Activated CD8-positive, alpha-beta memory T cell treated with anti-CD3 and anti-CD28 coated beads for 24 hours (primary cell): ENCODE measurements at places on chromosomes 12 and 14.

GRCh38 chr14:57933349-57933748 is 67.5 kb upstream of the SLC35F4 start:
- DNase-seq, result no peak

- DNase-seq, result no peak
These were observed 33.6 kb downstream of the SSH1 start for GRCh38 chr12:108823804-108824203.

DNA sequence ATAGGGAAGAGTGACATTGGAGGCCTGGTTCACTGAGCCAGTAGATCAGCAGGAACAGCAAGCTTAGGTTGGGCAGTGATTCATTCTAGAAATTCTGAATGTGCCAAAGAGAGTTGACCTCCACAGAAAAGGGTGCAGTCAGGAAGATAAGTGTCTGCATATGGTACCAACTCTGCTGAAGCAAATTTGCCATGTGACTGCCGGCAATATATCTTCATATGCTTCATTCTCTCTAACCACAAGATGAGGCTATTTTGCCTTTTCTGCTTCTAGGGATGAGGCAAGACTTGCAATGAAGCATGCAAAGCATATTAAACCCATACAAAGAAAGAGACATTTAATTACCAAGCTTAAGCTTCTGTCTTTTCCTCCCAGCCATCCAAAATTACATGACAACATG is 13.6 kb downstream of the CCDC198 start:
- DNase-seq, result no peak

DNA sequence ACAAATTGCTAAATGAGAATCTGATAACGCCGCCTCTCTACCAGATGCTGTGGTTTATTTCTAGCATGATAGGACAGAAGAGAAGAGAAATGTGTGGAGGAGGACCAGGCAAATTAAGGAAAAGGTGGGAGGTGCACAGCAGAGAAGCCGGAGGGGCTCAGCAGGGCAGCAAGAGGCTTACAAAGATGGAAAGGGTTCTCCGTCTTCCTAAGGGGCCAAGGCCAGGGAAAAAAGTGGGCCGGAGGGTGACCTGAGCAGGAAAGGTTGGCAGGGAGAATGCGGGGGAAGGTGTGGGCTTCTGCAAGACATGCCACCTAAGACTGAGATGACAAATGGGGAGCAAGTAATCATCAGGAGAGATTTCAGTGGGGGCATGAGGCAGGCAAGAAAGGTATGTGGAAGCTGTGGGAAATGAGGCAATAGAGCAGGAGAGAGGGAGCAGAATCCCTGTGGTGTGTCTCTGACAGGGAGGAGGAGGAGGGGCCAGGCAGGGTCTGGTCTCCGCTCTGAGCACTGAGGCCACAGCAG is 18.7 kb downstream of the MANSC1 start:
- DNase-seq, result no peak

- peak; percentile 79 for DNase-seq
These were observed 308.1 kb downstream of the RPAP3 start for GRCh38 chr12:47397664-47398281.

GRCh38 chr14:54197369-54197768 is 199.4 kb upstream of the CDKN3 start:
- DNase-seq, result no peak

- DNase-seq, result no peak
These were observed 12.9 kb downstream of the SERPINA6 start for GRCh38 chr14:94310248-94310647.

DNA sequence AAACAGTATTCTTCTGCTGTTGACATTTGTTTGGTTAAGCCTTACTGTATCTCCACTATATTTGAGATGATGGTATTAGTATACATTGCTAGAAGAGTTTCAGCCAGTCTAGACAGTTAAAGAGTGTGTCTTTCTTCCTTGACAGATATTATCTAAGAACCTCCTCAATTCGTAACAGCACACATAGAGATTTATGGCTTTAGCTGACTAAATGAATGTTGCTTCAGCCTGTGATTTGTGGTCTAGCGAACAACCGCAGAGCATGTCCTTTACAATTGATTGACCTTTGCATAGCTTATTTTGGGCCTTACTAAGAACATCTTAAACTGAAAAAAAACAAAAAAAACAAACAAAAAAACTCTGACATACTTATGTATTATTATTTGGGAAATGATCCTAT is 122.2 kb downstream of the DAAM1 start:
- no peak for DNase-seq

DNA sequence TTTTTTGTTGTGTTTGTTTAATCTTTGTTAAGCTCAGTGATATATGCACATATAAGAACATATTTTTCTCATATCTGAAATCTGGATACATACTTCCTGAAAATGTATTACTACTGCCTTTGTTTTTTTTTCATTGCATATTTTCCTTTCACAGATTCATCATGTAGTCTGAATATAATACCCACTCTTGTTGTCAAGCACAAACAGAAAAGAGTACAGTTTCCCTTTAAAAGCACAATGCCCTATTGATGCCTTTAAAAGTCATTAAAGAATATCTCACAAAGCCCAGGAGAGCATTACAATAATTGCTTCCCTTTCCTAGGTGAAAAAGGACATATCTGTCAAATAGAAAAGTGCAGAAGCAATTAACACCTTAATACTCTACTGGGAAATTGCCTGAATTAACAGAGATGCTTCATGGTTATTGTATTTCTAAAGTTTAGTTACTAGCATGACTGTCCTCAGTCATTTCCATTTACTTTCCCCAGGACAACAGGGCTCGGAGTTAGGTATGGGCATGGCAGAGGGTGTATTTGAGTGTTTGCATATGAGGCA is 107.4 kb downstream of the GRIP1 start:
- DNase-seq, result no peak

GRCh38 chr12:86711731-86712130 is 455.5 kb upstream of the MGAT4C start:
- no peak for DNase-seq

DNA sequence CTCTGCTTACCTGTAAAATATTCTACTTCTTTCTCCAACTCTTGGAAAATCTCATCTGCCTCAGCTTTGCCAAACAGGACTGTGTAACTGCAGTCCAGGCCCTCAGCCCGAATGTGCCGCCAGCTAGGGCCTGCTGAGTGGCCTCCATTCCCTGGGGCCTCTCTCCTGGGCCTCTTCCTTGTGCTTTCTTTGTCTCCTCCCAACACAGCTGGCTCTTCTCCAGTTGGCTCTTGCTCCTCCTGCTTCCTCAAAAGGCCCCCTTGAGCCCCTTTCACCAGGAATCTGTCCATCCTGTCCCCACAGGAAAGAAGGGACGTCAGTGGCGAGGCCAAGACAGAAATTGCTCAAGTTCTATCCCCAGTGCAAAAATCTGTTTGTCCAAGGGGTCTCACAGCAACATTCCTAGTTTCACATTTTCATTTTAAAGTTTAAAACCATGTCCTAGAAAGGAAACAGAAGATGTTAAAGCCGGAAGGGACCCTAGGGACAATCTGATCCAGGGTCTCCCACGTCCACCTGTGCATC is 713 bp downstream of the ALKBH2 start:
- DNase-seq, result no peak

GRCh38 chr12:69935651-69936100 is 110.6 kb downstream of the MYRFL start:
- no peak for DNase-seq

GRCh38 chr12:87802721-87803011 is 226.5 kb downstream of the C12orf50 start:
- DNase-seq, result no peak

DNA sequence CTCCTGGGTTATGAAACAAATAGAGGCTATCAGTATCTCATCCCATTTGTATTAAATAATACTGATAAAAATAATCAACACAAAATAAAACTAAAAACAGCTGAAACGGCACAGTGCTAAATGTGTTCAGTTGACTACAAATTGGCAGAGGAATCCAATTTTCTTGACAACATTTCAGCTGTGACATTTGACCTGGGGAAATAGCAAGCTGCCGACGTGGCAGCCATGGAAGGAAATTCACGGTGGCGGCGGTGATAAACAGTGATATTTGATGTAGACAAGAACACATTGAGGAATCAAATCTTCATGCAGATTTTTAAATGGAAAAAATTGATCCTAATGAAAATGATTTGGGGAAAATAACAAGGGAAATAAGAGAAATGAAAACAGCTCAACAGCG is 159.1 kb upstream of the RTL1 start:
- DNase-seq, result no peak

DNA sequence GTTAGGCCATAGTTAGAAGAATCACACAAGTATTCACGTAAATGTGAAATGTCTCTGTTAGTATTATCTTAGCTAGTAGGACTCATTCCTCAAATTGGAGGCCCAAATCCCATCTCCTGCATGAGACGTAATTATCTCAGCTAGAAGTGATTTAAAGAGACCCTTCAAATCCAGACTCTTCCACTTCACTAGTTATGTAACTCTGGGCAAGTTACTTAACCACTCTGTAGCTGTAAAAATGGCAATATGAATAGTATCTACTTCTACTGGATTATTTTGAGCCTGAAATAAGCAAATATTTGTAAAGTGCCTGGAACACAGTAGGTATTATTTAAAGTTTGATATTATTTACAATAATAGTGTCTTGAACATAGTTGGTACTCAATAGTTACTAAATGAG is 28.4 kb upstream of the CDKL1 start:
- no peak for DNase-seq

DNA sequence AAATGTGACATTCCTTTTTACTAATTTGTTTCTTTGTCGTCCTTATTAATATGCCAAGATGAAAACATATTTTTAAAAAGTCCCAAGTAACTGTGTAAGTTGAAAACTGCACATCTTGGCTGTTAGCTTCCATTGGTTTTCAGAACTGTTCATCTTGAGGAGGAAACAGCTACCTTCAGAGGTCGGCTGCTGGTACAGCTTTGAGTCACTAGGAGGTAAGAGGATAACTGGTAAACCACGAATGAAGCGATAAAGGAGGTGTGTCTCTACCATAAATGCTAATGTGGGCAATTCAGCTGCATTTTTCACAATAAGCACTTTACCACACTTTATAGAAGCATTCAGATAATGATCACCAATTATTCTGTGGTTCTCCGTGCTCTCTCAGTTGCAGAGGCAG is 137.5 kb upstream of the KRAS start:
- DNase-seq, result no peak

DNA sequence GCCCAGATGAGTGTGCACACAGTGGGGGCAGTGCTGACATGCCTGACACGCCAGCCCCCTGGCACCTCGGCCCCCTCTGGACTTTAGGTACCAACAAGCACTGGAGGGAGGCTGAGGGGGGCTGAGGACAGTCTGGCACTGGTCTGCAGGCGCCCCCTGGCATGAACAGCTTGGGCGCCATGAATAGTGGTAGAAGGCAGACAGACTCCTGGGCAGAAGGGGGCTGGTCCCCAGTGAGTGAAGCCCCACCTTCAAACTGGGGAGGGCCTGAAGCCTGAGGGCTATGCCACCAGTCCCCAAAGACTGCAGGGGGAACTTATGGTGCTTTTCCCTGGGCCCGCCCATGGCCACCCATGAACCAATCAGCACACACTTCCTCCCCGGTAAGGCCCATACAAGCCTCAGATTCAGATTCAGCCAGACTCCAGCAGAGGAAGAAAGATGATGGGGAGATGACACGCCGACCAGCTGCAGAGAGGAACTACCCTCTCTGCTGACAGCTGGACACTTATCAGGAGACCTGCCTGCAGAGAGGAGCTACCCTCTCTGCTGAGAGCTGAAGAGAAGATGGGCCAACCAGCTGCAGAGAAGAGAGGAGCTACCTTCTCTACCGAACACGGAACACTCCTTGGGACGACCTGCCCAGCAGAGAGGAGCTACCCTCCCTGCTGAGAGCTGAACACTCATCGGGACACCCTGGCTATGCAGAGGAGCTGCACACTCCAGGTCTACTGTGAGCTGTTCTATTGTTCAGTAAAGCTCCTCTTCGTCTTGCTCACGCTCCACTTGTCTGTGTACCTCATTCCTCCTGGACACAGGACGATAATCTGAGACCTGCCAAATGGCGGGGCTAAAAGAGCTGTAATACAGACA is 324.5 kb downstream of the PCNX1 start:
- no peak for DNase-seq

DNA sequence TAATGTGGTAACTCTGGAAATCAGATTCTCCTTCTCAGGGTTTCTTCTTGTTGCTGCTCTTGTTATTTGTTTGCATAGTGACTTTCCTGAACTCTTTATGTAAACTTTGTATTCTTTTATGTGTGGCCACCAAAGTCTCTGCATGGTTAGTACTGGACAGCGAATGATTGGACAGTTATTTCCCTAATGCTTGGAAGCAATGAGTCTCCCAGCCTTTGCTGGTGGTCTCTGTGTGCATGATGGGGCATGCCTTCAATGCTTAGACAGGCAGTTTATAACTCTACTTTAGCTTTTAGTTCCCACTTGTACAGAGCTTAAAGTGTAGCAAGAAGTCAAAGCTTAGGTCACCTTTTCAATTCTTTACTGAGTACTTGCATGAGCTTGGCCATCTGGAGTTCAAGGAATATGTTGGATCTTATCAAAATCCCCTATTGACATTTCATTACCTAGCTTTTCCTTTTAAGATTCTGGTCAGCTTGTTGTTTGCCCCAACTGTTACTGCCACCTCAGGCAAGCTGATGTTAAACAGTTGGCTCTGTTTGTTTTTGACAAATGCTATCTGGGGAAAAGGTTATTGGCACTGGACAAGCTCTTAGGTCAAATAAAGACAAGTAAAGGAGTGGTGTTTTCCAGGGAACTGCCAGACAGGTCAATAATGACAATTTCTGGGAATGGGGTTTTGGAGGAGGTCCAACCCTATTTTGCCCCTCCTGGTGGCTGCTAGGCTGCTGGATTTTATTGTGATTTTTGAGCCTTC is 12.3 kb downstream of the CCDC91 start:
- DNase-seq, result no peak

DNA sequence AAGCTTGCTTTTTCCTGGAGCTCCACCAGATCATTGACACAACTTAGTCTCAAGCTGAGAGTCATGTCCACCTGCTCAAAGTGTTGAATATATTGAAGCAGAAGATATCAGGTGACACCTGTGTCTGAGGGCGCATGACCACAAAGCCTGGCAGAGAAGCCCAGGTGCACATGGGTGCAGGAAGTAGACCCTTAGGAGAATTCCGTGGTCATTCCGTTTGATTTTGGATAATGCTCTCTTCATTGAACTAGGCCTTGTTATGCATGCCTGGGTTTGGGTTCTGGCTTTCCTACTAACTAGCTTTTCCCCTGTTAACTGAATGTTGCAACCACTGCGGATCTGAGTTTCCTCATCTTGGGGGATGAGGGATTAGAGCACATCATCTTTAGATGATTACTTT is 7.1 kb downstream of the ARHGDIB start:
- DNase-seq, result no peak

- no peak for DNase-seq
These were observed 135.5 kb downstream of the PAWR start for GRCh38 chr12:79555028-79555925.

GRCh38 chr12:100474617-100475016 is 951 bp downstream of the NR1H4 start:
- DNase-seq, result no peak

GRCh38 chr14:105069871-105070759 is 4.9 kb upstream of the GPR132 start:
- peak; percentile 81 for DNase-seq
